ENCODE measurements at places on chromosomes 11 and 22.
A peak's percentile ranks its signal among the peaks of the same experiment; 100 is the strongest.

- no peak for DNase-seq
Observed at GRCh38 chr11:116970485-116971292, 127.5 kb downstream of the SIK3 start.

- DNase-seq, result no peak
Observed at GRCh38 chr22:19122752-19123492, 710 bp upstream of the DGCR2 start.

DNA sequence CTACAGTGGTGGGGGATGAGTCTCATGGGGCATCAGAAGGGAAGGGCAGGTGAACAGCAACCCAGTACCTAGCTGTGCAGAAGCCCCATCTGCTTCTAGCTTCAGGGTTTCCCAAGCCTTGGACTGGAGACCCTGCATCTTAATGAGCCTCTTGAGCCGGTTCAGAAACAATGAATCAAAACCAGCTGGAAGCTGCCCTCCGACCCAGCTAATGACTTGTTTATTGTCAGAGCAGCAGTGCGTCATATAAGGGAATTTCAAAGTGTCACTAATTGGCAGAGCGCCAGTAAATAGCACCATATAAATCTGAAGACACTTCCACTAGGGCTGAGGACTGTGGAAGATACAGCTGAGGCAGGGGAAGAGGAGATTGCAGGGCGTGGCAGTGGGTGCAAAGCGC lies 57.5 kb downstream of the RPUSD4 start:
- peak; percentile 26 for DNase-seq

DNA sequence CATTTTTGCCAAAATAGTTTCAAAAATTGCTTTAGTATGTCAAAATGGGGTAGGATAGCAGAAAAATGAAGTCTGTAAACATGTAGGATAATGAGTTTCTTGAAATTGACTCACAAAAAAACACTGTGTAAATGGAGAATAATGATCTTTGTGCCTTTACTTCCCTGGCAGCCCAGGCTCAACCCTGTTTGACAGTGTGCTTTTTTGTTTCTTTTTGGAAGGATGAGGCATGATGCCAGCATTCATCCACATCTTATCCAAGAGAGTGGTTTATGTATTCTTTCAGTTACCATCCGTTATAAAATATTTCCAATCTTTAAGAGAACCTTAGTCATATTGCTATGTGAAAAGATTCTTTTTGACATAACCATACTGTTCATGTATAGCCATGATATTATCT lies 70.6 kb downstream of the ARHGAP42 start:
- no peak for DNase-seq

DNA sequence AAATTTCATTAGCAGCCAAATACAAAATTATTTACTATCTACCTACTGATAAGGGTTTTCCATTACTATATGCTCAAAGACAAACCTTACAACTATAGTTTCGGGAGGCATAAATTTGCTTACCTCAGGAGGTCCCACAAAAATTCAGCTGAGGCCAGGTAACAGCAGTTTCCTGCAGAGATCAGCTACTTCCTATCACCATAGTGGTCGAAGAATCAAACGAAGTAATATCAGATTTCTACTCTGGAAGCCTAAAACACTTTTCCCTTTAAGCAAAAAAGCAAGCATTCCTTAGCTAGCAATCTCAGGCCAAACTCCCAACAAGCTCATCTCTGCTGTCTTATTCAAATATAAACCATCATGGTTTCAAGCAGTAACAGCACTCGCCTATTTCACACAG lies 3.1 kb downstream of the NAP1L4 start:
- no peak for DNase-seq

- DNase-seq, result peak; percentile 7
Observed at GRCh38 chr11:119506436-119506835, 83.5 kb upstream of the THY1 start.

GRCh38 chr22:46119729-46120419 lies 30.5 kb upstream of the PPARA start:
- peak; percentile 62 for DNase-seq

DNA sequence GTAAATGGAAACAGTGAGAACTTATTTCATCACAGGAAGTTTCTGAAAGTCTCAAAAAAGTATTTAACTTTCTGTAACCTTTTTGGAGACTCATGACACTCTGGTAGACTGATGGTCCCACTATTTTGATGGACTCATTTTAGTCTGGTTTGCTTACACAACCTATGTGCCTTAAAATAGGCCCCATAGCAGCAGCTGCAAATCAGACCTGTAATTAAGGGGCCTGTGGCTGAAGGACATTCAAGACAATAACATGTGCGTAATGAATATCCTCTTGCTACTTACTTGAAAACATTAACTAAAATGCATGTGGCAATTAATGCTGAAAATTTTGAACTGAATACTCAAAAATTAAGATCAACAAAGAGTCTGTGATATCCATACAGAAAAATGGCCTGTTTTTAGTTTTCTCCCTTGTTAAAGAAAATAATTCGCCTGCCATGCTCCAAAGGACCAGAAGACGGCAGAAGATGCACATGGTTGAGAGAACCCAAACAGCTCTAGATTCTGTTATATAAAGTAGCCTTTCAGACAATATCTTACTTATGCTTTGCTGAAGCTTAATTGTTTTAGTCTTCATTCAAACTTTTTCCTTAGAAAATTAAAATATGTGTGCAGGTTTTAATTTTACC lies 568.5 kb downstream of the KCNA4 start:
- DNase-seq, result peak; percentile 75

DNA sequence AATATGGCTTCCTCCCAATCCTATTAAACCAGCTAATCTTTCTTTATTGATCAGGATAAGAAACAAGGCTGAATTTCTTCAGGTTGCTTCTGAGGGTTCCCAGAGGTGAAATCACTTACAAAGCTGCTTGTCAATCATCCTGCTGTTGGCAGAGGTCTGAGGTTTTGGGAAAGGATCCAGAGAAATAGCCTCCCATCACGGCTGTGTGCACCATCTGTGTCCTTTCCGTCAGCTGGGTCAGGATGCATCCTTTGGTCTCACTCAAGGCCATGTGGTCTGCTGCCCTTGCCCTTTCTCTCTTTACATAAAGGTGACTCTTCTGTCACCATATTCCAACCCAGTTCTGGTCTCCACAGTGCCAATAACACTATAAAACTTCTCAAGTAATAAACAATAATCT lies 113.4 kb upstream of the TEAD1 start:
- no peak for DNase-seq

DNA sequence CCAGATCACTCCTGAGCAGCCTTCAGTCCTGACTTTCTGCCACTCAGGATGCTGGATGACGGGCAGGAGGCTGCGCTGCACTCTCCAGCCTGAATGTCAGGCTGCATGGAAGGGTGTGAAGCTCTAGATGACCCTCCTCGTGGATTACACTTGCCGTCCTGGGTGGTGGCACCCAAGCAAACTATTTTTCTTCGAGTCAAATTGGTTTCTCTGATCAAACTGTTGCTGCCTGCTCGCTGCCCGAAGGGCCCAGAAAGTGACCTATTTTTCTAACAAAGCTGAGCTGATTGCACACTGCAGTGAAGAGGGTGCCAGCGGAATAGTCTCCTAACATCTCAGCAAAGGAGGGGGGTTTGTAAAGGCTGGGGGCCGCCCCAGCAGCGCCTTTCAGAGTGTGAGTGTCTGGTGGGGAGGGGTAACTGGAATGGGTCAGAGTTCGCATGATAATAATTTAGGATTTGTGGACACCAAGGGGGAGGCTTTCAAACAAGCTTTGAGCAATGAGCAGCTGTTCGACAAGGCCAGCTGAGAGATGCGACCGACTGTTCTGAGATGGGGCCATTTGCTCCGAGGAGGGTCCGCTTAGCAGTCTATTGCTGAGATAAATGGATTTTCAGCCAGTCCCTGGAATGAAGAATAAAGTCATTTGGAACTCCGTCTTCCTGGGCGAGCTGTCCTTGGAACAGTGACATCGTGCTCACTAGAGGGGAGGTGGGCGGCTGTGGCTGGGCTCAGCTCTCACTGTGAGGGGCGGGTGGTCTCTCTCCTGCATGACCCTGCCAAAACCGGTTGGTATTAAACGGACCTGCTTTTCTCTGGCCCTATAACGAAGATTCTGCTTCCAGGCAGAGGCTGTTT lies 537.6 kb downstream of the BRD1 start:
- no peak for DNase-seq

DNA sequence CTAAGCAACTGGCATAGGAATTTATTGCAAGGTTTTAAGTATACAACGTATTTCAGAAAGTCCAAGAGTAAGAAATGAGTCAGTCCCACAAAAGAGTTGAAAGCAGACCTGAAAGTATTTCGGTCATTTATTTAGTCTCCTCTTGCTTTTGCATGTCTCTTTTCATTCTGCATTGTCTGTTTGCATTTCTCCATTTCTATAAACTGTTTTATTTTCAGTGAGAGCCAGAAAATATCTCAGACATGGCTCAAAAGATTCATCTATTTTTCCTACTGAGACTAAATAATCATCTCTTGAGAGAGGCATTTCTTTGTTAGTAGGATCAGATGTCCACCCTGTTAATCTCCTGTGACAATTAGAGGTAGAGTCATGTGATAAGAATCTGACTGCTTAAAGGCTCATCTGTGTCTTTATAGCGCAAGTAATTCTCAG lies 219.1 kb upstream of the CCDC179 start:
- DNase-seq, result no peak

- DNase-seq, result no peak
Observed at GRCh38 chr11:3092603-3093141, 35.4 kb upstream of the CARS1 start.

- DNase-seq, result peak; percentile 99
Observed at GRCh38 chr11:106021967-106022794, at the start of gene MSANTD4. Gene MSANTD4 (minus strand): TSS chr11:106022240. CDS start chr11:106010917, 11,323 bp downstream.

DNA sequence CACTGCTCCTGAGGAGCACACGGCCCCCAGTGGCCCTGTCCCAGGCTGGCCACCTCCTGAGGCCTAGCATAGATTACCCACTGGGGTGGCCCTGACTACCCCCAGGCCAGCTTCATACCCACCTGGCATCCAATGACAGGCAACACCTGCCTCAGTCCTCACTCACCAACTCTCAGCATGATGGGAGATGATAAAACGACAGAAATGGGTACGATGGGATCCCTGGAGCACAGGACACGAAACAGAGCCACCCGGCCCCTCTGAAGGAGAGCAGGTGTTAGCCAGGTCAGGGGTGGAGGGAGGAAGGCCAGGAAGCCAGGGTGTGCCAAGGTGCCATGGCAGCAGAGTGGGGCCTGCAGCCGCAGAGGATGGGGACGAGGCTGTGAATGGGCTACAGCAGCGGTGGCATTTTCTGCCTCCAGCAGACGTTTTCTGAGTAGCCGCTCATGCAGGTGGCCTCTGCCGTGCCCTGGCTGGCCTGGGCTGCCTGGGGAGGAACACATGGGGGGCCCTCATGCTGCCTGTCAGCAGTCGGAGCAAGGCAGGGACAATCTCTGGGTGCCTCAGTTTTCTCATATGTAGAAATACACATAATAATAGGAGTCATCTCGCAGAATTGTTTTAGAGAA lies 50.2 kb upstream of the FGF3 start:
- DNase-seq, result no peak

GRCh38 chr11:2516276-2517015 lies 71.6 kb downstream of the KCNQ1 start:
- DNase-seq, result no peak

GRCh38 chr11:65595543-65596281 lies at the start of gene KCNK7:
Gene KCNK7 (minus strand): TSS chr11:65595800. CDS start chr11:65595772, 28 bp downstream.
- no peak for DNase-seq

GRCh38 chr22:30413001-30413400 lies 12.6 kb upstream of the MTFP1 start:
- DNase-seq, result no peak

DNA sequence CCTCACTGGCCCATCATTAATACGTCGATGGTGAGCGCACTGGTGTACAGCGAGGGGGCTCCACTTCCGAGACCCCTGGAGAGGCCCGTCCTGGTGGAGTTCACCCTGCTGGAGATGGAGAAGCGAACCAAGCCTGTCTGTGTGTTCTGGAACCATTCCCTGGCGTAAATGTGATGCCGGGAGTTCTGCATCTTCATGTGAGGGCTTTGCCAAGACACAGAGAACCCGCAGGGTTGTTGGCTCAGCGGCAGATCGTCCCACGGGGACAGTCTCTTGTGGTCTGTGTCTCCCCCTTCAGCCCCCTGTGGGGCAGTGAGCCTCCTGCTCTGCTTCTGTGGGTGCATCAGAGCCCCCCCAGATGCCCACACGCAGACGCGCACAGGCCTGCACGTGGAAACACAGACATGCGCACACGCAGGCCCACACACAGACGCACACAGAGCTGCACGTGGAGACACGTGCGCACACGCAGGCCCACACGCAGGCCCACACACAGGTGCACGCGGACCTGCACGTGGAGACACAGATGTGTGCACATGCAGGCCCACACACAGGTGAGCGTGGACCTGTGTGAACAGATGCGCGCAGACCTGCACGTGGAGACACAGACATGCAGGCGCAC lies 55.8 kb upstream of the PRODH start:
- no peak for DNase-seq

GRCh38 chr11:74691755-74692154 lies 39.5 kb downstream of the CHRDL2 start:
- DNase-seq, result no peak

DNA sequence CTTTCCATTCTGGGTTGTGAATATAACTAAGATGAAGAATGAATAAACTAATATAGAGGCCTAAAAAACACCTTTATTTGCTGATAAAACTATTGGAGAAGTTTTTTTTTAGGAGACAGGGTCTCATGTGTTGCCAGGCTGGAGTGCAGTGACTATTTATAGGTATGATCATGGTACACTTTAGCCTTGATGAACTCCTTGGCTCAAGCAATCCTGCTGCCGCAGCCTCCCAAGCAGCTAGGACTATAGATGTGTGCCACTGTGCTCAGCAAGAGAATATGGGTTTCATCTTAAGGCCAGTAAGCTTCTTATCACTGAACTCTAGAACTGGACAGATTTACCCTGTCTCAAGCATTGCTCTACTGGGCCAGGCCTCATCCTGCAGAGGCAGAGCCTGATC lies 26.6 kb downstream of the CCDC90B start:
- DNase-seq, result no peak

DNA sequence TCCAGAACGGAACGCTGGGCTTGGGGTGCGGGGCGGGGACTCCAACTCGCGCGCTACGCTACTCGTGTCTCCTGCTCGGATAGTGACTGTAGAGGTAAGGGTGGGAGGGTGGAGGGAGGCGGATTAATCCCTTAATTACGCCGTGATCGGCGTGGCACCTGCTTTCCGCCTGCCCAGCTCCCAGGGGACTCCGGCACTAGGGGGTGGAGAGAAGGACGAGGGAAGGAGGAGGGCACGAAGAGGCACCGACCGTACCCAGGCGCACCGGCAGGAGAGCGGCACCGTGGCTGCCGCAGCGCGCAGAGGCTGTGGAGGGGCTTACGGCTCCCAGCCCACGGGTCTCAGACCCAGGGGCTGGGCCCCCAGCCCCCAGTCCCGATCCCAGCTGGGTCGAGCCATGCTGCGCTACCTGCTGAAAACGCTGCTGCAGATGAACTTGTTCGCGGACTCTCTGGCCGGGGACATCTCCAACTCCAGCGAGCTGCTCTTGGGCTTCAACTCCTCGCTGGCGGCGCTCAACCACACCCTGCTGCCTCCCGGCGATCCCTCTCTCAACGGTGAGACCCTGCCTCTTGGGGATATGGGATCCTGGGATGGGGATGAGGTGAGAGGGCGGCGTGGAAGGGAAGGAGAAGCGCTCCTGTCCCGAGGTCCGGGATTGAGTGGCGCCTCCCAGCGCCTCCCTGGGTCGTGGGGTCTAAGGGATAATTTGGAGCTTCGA lies at the start of gene ROBO3:
Gene ROBO3, plus strand, starts transcription at position 252 of the 721 bp plus-strand sequence. Its CDS starts 146 bp downstream, at position 398.
- no peak for DNase-seq

GRCh38 chr11:25667871-25668270 lies 664.1 kb upstream of the ANO3 start:
- no peak for DNase-seq

- DNase-seq, result no peak
Observed at GRCh38 chr11:131606811-131607335, 236.5 kb downstream of the NTM start.
